ENCODE measurements at places on chromosomes 12 and 14.

DNA sequence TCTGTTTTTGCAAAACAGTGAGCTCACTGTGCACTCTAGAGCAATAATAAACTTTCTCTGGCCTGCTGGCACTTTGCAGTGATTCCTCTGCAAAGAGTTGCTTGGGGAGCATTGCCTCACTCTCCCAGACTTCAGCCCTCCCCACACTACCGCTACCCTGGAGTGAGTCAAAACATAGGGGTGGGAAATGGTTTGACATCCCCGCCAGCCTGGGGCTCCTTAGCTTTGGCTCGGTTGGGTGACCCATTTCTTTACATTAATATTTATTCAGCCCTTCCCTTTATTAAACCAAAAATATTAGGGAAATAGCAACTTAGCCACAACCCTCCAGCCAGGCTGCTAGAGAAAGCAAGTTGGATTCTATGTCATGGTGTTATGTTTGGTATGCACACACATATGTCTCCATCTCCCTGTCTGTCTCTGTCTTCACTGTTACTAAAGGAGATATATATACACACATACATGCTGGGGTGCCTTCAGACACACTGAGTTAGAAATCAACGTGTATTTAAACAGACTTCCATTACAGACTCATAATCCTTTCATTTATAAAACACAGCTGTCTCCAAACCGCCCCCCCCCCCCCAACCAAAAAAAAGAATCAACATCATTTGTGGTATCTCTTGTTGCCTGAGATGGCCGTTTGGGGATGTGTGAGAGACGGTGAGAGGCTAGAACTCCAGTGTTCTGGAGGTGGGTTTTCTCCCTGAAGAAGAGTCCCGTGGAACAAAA is 3.4 kb upstream of the IRF2BPL start:
- no peak for DNase-seq

- no peak for DNase-seq
Measured at GRCh38 chr14:46653031-46653755, 1.6 kb upstream of the RPL10L start.

GRCh38 chr14:53621433-53621832 is 335.2 kb downstream of the BMP4 start:
- DNase-seq = no peak

DNA sequence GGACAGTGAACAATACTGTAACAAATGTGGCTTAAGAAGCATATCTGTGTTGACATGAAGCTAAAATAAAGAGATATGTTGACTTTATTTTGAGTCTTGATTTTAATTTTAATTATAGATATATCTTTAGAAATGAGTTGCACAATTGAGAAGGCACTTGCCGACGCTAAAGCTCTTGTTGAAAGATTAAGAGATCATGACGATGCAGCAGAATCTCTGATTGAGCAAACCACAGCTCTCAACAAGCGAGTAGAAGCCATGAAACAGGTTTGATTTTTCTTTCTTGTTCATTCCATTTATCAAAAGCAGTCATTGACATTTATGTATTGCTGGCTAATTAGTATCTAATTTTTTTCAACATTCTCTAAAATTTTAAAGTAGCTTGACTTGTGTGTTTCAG is 15.8 kb downstream of the FGFR1OP2 start:
- no peak for DNase-seq

Measured in stimulated activated CD8-positive, alpha-beta memory T cell treated with anti-CD3 and anti-CD28 coated beads, Interleukin-4, amount 100 ng/mL, for 1 hour (primary cell).